ENCODE measurements at places on chromosomes 5 and 9. TPM values are rescaled to one million over a fixed set of nuclear protein-coding genes. Genes with fewer than 3 reads are reported as not detected.

The SLC34A1 gene
- not detected for total RNA-seq

DNA sequence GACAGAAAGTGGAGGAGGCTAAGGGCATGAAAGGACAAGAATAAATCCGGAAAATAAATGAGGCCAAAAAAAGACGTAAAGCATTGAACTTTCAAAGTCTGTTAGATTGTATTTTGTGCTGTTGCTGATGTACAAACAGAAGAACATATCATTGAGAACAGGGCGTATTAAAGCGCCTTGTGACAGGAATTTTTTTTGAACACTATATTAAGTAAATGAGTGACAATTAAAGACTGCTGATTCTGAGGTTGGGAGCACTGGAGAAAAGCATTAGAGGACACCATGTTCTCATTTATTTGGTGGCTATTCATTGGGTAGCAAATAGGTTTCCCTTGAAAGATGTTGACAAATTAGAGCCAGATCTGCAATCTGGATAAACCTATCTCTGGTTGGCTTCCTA is 137.3 kb upstream of the SGCD start:
- DNase-seq = no peak

The SREK1 gene
- total RNA-seq = 173 TPM

The PCDHA11 gene
- total RNA-seq = 38.8 TPM

The GGTA1 gene
- total RNA-seq = 2.3 TPM

GRCh38 chr5:153780876-153781705 is 257.6 kb downstream of the FAM114A2 start:
- no peak for DNase-seq

GRCh38 chr5:96283589-96283988 is 149.5 kb downstream of the PCSK1 start:
- no peak for DNase-seq

- no peak for DNase-seq
Observed at GRCh38 chr5:850511-851006, at the start of gene ZDHHC11. TSS of gene ZDHHC11 (minus strand) at chr5:850986. CDS start at chr5:850602, 384 bp downstream.

DNA sequence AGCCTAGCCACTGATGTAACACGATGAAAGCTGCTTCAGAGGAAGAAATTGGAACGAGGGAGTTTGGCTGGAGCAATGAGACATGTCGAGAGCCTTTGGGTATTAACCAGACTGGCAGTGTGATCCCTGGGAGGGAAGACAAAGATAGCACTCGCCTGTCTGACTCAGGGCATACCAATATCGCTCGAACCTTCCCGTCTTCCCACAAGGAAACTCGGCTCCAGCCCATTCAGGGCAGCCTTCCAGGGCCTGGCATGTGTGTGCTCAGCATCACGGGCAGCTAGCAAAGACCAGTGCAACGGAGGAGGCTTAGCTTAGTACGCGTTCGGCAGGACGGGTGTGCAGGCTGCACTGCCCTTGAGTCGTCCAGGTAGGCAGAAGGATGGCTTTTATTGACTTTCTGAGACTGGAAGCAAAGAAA is 356.9 kb upstream of the WWC1 start:
- DNase-seq = peak; percentile 57

The RICTOR gene
- total RNA-seq = 87.3 TPM

The NUTM2F gene
- total RNA-seq = not detected

The CTSV gene
- 0.94 TPM for total RNA-seq

- DNase-seq = no peak
Observed at GRCh38 chr9:88658311-88658822, 123.4 kb downstream of the NXNL2 start.

DNA sequence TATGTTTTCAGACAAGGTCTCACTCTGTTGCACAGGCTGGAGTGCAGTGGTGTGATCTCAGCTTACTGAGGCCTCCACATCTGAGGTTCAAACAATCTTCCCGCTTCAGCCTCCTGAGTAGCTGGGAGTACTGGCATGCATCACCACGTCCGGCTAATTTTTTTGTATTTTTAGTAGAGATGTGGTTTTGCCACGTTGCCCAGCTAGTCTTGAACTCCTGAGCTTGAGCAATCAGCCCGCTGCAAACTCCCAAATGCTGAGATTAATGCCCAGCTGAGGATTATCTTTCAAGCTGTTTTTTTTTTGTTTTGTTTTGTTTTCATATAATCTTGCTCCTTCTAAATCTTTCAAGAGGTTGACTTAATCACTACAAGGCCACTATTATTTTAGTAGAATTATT is 47.3 kb upstream of the SLC28A3 start:
- DNase-seq = no peak

The PCDHA12 gene
- 19.8 TPM for total RNA-seq

The NFIB gene
- total RNA-seq = 159 TPM

DNA sequence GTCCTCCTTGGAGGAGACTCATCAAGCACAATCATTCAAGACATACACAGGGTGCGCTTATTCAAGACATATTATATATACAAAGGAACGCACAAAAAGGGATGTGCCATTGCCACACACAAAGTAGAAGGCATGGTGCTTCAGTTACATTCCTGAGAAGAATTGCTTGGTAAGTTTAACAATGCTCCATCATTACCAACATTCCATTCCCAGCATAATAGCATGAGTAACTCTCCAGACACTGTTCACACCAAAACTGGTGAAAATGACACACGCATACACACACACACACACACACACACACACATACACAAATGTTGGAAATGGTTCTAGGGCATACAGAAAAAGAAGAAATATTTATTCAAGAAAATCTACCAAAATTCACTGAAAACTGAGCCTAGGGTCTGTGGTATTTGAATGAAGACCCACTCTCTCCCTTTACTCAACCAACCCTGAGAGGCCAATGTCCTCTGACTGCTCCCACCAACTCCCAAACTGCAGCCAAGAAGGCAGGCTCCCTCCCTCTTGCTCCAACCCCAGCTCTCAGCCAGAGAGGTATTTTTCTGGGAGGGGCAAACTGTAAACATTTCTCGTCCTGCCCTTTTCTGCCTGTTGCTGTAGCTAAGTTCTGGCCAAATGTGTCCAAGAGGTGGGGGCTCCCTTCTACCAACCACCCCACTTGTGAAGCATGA is 19.9 kb downstream of the UGT3A1 start:
- no peak for DNase-seq

The GMCL2 gene
- not detected for total RNA-seq

The PRRX2 gene
- total RNA-seq = 0.16 TPM

GRCh38 chr5:132839426-132840301 is 9.2 kb upstream of the SHROOM1 start:
- DNase-seq = no peak

DNA sequence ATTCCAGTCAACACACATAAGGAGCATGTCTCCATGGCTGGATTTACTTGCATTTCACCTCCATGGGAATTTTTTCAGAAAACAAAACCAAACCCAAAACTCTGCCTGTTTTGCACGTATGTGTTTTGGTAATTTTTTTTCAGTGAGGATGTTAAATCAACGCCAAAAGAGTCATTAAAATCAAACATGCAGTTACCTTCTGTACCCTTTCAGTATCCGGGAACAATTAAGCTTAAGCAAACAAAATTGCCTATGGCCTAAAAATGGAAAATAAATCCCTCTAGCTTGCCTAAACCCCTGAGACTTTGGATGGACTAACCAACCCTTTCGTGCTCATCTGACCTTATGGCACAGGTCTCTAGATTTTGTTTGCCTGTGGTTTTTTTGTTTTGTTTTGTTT is 209.2 kb upstream of the KLF4 start:
- DNase-seq = no peak

DNA sequence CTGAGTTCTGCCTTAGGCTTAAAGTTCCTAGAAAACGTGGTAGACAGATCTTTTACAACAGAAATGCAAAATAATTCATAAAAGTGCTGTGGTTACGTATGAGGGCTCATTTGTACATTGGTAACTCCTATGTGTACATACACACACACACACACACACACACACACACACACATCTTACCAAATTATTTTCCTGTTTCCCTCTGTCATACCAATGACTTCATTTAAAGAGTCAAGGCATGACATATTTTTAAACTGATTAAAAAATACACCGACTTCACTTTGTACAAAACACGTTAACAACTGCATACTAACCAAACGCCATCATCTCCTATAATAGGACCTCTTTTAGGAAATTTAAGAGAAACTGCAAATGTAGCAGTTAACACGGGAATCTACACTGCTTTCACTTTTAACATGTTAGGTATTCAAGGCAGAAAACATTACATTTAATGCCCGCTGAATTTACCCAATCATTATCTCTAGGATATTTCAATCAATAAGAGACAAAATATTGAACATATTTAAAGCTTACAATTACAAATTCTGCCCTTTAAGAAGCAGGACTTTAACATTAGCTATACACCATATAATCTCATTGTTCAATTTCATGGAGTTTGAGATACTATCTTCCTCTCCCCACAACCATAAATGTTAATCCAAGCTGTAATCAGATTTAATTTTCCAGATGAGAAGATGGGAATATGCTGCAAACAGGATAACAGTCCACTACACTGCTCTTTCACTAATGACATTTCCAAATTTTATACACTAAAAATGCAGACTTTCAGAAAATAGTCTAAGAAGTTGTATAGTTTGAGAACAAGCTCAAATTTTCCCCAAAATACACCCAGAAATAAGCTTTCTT is 133.1 kb downstream of the DENND1A start:
- DNase-seq = no peak

DNA sequence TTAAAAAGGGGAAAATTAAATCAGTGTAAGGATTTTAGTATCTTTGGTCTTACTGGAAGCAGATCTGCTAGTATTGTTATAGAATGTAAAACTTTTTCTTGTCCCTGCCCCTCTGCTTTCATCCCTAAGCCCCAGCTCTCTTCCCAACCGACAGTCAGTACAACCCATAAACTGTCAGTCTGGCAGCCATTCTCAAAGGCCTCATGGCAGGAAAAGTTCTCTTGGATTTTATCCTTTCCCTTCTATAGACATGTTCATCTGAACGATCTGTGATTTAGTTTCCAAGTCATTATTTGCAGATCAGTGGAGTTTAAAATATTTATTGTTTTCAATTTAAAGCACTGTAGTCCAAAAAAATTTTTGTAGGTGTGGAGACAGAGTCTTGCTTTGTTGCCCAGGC is 39.2 kb downstream of the ARRDC3 start:
- no peak for DNase-seq

The SLC6A7 gene
- 0.62 TPM for total RNA-seq

Measured in occipital lobe (tissue), 3 donors.